ENCODE measurements at places on chromosomes 2 and 18.

GRCh38 chr18:68557183-68557582 lies 157.7 kb downstream of the TMX3 start:
- DNase-seq: no peak

DNA sequence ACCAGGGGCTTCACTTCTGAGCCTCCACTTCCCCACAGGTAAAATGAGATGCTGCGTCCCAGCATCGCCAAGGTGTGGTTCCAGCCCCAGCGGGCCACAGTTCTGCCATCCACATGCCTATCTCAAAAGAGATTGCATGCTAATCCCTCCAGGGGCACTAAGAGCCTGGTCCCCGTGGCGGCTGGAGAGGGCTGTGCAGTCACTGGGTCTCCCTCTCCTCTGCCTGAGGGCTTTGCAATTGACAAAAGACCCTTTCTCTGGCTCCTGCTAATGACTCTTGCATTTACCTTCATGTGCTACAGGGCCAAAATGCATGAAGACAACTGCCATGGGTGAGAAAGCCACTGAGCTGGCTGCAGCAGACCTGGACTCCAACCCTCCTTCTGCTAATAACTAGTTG lies 18.5 kb downstream of the ZBTB7C start:
- DNase-seq: no peak

DNA sequence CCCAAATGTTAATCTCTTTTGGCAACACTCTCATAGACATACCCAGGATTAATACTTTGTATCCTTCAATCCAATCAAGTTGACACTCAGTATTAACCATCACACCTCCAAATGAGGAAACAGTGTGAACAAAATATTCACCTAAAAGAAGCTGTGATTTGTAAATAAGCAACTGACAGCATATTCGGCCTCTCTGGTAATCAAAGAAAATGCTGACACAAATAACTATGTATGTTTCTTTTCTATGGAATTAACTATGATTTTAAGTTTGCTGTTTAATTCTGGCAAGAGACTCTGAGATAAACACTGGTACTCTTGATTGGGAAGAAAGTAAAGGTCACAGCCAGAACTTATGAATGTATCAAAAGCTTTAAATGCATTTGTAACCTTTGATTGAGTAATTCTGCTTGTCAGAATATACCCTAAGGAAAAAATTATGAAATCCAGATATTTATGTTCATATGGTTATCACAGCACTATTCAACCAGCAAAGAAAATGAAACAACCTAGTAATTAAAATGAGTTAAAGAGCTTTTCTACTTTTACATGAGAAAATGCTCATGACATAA lies 3.6 kb upstream of the GYPC start:
- no peak for DNase-seq

- no peak for DNase-seq
Observed at GRCh38 chr2:237408335-237409000, 5.5 kb downstream of the COL6A3 start.

DNA sequence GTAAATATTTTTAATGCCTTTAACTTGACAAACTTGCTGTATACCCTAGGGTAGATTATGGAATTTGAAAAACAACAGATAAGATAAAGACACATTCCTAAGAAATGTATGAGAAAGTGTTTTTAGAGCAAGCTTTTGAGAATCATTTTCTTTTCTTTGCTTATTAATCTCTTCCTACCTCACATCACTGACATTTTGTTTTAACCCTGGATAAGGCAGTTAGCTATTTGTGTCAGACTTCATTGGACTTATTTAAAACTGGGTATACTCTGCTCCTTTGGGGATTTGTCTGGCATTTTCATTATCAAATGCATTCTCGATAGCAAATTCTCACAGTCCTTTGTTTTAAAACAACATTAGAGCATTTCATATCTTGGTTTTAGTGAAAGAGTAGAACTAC lies 17.2 kb downstream of the EML4 start:
- no peak for DNase-seq

Measured in GM12865 (cell line).